Suppressor macrophage treated with lipopolysaccharide for 1 hour (primary cell): ENCODE measurements at places on chromosomes 7 and 10.
A peak's percentile ranks its signal among the peaks of the same experiment; 100 is the strongest.

GRCh38 chr10:93516006-93516380 lies 19.6 kb downstream of the CEP55 start:
- peak; percentile 76 for DNase-seq

DNA sequence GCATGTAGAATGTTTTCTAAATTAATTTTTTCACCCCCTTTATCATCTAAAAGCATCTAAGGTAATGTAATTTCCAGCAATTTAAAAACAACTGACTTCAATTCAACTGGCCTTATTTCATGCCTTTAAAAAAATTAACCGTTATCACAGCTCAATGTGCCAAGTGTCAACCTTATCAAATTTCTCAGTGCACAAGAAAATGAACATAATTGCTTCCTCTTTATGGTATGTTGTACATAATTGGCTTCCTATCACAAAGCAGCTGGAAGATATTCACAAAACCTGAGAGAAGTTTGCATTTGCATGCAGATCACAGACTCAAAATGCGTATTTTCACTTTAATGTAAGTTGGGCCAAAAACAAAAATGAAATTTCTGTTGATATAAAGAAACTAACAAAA lies 966.4 kb downstream of the GRM8 start:
- DNase-seq, result no peak

GRCh38 chr10:85645926-85646711 lies 720.5 kb downstream of the GRID1 start:
- DNase-seq, result no peak

DNA sequence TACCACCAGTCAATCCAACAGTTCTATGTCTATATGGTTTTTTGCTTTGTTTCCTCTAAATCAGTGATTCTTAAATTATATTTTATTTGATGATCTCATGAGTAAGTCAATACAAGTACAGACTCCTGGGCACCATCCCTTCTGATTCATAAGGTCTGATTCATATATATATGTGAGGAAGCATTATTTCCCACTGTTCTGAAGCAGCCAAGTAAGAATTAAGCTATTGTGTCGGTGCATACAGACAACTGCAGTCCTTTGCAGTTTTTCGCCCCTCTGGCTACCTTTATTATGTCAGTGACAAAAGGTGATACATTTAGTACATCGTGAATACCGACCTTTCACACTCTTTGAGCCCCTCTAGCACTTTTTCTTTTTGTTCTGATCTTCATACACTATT lies 1079.6 kb upstream of the C7orf33 start:
- DNase-seq, result no peak

GRCh38 chr7:112205343-112206237 lies 609 bp downstream of the DOCK4 start:
- peak; percentile 76 for DNase-seq

GRCh38 chr7:79296553-79297320 lies 156.7 kb downstream of the MAGI2 start:
- DNase-seq, result no peak

GRCh38 chr10:100554902-100555301 lies 19.2 kb downstream of the HIF1AN start:
- no peak for DNase-seq

- no peak for DNase-seq
Observed at GRCh38 chr10:75540981-75541380, 109.6 kb downstream of the LRMDA start.

- DNase-seq, result no peak
Observed at GRCh38 chr7:45687721-45688120, 113.6 kb downstream of the ADCY1 start.
